Colonic mucosa (tissue), 4 donors: ENCODE measurements at places on chromosomes 4 and X.
A peak's percentile ranks its signal among the peaks of the same experiment; 100 is the strongest.

- no peak for DNase-seq
These were observed 2138.2 kb downstream of the PCDH7 start for GRCh38 chr4:32858361-32858760.

DNA sequence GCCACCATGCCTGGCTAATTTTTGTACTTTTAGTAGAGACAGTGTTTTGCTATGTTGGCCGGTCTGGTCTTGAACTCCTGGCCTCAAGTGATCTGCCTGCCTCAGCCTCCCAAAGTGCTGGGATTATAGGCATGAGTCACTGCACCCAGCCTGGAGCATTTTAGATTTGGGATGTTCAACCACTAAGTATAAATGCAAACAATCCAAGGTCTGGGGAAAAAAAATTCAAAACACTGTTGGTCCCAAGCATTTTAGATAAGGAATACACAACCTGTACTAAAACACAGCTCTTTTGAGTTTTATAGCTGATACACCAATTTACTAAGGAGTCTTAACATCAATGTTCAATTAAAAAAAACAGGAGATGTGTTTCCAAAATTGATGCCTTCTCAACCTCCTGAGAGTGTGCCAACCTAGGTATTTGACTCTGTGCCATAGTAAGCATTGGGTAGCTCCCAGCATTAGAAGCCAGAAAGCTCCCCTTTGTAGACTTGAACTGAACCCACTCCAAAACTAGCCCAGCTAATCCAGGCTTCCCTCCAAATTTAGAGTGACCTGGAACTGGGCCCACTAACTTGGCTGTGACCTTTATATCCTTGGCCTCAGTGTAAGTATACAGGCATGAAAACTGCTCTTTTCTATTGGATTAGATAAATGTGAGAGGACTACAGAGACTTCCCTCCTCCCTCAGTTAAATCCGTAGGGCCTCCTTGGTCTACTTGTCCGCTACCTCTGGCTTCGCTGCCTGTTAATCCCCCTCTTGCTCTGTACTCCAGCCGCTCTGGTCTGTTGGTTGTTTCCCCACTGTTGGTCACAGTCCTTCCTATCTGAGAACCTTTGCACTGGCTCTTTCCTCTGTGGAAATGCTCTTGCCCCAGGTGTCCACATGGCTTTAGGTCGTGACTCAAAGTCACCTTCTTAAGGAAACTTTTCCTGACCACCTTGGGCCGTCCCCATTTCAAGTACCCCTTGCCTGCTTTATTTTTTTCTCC lies 77.6 kb downstream of the CCKAR start:
- peak; percentile 38 for DNase-seq

- DNase-seq, result no peak
These were observed 110.1 kb downstream of the USP46 start for GRCh38 chr4:52548818-52549570.

- DNase-seq, result no peak
These were observed at the start of gene RXFP1 for GRCh38 chr4:158521484-158522088. Gene RXFP1, plus strand, starts transcription at chr4:158521882. Its CDS starts 95 bp downstream, at chr4:158521977.

DNA sequence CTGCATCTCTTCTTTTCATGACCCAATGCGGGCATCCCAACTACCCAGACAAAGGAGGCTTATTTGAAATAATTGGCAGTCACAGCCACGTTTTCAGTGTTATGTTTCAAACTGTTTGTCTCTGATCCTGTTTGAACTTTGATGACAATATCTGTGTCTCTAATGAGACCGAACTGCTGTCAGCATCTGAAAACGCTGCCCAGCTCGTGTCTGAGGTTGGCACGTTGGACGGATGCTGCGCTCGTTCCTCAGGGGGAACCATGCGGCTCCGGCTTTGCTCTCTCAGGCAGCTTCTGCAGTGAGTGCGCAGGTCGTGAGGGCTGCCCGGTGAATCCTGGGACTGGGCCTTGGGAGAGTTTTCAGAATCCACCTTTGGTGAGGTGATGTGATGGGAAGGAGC lies 58.4 kb upstream of the SORBS2 start:
- DNase-seq, result no peak

DNA sequence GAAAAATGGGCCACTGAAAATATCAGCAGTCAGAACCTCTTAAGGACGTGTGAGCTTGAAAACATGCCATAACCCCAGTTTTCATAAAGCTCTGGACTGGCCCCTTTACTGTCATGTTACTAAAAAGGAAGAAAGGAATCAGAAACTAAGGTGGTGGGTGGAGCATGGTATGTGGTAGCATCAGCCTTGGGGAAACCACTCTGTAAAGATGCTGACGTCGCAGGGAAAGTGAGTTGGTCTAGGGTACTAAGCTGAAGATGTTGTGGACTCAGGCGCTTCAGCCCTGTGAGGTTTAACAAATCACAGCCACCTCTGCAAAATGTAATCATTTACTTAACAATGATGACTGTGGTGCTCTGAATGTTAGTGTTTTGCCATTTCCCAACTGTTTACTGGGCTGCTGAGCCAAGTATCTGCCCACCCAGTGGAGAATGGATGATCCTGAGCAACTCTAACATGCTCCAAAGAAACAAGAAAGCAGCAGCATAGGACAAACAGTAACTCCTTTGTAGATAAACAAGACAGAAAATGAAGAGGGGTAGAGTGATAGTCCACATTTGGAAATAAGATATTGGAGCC lies 33.4 kb downstream of the C4orf54 start:
- no peak for DNase-seq
